Endodermal cell (in vitro differentiated cells): ENCODE measurements at places on chromosomes 16 and 17.

GRCh38 chr16:64094992-64095634 lies 1026.8 kb downstream of the CDH11 start:
- no peak for DNase-seq

DNA sequence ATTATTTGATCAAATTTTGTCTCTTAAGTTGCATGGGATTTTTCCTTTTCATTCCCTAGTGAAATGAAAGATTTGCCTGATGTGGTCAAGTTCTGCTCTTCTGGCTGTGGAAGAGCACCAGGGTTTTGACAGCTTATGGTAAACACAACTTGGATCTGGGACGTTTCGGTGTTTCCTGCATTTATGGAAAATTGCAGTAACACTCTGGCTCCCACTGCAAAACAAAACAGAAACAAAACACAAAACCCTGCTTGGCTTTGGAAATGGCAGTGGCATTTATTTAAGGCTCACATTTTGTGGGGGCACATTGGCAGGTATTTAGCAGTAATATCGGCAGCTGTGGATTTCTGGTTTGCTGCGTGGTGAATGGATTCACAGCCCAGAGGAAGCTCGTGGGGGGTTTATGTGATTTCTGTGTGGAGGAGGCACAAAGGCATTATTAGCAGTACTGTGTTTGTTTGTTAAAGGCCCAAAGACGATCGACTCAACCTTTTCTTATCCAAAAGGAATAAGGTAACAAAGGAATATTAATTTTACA lies 377.8 kb downstream of the SNX29 start:
- no peak for DNase-seq

DNA sequence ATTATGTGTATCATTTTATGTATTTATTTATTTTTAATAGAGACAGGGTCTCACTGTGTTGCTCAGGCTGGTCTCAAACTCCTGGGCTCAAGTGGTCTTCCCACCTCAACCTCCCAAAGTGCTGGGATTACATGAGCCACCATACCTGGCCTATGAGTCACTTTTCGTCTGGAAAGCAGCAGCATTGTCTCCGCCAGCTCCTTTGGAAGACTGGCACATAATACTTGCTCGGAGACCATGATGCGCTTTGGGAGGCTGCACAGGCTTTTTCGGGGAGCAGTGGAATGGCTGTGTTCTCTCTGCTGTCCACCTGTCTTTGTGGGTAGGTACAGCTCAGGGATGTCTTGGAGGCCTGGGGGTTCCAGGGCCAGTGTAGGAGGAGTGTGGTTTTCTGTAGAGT lies 102.2 kb downstream of the AATF start:
- DNase-seq = peak; percentile 69

- DNase-seq = peak; percentile 83
Measured at GRCh38 chr17:45228763-45229539, 7.3 kb downstream of the FMNL1 start.

GRCh38 chr17:81576621-81577277 lies 24.6 kb upstream of the FAAP100 start:
- no peak for DNase-seq

DNA sequence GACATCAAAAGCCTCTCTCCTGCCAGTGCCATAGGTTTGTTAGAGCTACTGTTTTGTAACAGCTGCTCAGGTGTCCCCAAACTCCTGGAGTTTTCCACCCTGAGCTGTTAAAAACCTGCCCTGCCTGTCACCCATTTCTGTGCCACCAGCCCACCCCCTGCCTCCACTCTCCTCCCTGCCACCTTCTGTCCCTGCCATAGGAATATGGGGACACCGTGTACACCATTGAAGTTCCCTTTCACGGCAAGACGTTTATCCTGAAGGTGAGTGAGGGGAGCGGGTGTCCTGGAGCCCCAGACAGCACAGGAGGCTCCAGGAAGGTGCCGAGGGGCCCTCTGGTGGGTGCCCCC lies 5.2 kb upstream of the TCAP start:
- DNase-seq = no peak

- no peak for DNase-seq
Measured at GRCh38 chr17:59783221-59784047, 76.0 kb downstream of the VMP1 start.

DNA sequence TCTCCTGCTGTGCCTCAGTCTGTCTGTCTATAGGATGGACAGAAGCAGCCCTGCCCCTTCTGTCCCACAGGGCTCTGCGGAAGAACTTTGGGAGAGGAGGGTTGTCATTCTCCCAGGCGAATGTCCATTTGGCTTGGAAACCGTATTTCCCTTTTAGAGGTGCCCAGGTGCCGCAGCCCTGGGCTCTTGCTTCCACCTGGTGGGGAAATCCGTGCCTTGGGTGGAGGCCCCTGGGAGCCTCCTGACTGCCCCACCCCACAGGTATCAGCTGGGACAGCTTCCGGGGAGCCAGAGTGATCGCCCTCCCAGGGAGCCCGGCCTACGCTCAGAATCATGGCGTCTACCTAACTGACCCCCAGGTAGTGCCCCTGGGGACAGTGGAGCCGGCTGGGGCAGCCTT lies 12.7 kb downstream of the FCSK start:
- peak; percentile 49 for DNase-seq

GRCh38 chr16:57830890-57831484 lies 28.7 kb upstream of the KIFC3 start:
- no peak for DNase-seq

GRCh38 chr17:40803617-40804082 lies 3.9 kb upstream of the KRT28 start:
- peak; percentile 97 for DNase-seq

DNA sequence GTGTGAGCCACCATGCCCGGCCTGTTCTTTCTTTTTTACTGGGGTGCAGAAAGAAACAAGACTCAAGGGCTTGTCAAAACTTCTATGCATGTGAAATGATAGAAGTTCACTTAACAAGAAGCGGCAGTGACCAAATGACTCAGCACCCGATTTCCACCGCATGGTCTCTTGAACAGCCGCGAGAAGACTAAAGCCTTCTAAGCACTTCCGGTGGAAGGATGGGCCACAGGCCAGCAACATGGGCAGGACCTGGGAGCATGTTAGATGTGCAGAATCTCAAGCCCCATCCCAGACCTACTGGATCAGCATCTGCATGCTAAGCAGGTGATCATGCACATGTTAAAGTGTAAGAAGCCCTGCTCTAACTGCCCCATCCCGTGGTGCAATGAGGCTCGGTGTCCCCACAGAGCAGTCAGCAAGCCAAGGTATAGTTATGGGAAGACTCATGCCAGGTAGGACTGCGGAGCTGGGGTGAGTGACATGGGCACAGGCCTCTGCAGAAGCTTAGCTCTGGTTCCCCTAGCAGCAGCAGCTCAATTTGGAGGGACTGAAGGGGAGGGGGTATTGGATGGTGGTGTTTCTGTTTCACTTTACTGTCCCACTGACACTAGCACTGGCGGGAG lies 88.5 kb upstream of the HNF1B start:
- peak; percentile 39 for DNase-seq

- no peak for DNase-seq
Measured at GRCh38 chr17:69222707-69223258, 5.8 kb downstream of the ABCA10 start.

- no peak for DNase-seq
Measured at GRCh38 chr16:263944-264343, 11.8 kb downstream of the RGS11 start.

DNA sequence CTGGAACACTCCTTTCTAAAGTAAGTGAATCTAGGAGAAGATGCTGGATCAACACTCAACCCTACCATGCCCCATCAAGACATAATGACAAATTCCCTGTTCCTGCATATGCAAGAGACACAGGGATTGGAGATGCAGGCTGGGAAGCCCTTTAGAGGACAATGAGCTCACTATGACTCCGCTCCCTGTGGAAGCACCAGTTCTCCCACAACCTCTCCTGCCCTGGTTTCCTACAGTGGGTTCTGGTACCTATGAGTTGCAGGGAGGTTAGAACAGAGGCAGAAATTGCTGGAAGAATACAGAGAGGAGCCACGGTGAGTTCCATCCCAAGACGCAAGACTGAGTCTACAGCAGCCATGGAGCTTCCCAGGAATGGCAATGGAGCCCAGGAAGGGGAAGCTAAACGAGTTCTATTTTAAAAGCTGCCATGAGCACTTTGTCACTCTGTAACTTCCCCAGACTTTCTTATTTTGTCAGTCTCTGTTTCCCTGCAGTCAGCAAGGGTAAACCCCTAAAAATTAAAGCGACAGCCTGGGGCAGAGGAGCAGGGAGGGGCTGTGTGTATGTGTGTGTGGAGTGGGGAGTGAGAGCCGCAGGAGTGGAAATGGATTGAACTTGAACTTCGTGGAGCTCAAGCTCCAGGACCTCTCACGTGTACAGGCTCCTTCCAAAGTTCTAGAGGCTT lies 42.3 kb upstream of the PIK3R6 start:
- DNase-seq = no peak

GRCh38 chr16:81823111-81823510 lies 44.0 kb downstream of the PLCG2 start:
- peak; percentile 70 for DNase-seq

DNA sequence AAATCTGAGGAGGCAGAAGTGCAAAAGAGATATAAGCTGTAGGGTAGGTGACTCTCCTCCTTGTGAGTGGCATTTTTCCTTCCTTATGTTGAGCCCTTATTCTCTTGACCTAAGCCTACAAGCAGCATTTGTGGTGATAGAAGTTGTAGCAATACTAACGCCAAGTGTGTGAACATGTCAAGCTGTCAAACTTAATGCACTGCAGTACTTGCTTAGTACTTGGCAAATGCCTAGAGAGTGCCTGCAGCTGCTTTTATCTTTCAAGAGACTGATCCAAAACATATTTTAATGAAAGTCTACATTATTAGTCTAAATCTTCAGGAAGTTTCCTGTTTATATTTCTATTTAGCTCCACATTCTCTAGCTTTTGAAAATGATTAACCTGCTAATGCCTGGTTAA lies 83.2 kb downstream of the CNTNAP4 start:
- DNase-seq = no peak

DNA sequence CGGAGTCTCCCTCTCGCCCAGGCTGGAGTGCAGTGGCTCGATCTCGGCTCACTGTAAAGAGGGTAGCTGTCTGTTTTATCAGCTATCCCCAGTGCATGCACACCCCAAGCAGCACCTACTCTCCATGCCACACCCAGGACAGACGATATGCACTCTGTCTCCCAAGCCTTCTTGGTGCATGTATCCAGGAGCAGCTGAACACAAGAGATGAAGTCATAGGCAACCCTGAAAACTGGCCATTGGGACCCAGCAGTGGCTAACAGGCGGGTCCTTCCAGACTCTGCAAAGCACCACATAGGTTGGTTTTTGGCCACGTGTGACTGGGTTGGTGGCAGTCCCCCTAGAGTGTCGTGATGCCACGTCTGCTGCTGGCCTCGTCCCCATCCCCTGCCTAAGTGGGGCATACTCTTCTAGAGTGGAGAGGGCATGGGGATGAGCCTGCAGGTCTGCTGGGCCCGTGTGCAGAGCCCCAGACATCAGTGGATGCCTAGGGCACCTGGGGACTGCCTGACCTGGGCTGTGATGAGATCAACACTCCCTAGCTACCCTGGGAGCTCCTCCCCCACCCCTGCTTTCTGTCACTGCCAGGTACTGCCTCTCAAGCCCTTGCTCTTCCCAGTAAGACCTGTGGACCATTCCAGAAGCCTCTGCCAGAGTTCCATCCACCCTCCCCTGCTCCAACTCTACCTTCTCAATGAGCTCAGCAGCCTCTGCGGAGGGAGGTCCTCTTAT lies 9.3 kb downstream of the PDE6G start:
- DNase-seq = no peak

GRCh38 chr17:77316191-77316641 lies 175.4 kb downstream of the SEC14L1 start:
- peak; percentile 91 for DNase-seq

- DNase-seq = peak; percentile 89
Measured at GRCh38 chr17:8125947-8126490, 2.1 kb upstream of the HES7 start.

DNA sequence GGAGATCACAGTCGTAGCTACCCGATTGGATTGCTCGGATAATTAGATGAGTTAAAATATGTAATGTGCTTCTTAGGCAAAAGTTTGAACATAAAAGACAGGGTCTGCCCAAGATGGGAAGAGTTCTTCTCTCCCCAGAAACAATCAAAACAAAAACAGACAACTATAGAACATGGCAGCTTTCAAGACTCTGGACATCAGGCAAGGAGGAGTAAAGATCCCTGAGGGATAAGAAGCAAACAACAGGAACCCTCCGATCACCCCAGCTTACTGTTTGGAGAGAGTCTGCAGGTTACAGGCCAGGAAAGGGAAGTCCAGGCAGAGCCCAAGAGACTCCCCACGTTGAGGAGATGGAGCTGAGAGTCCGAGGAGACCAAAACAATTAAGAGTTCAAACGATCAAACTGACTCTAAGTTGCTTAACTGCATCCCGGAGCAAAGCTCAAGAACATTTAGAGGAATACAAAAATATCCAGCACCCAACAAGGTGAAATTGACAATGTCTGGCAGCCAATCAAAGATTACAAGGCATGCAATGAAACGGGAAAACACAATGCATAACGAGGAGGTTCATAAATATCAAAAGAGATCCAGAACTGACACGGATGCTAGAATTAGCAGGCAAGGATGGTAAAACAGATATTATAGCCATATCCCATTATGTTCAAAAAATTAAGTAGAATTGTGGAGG lies 3.9 kb downstream of the ASGR2 start:
- no peak for DNase-seq

GRCh38 chr16:53827741-53828140 lies 123.8 kb downstream of the FTO start:
- DNase-seq = no peak

GRCh38 chr16:6032438-6032837 lies 934.8 kb upstream of the EEF2KMT start:
- DNase-seq = no peak

DNA sequence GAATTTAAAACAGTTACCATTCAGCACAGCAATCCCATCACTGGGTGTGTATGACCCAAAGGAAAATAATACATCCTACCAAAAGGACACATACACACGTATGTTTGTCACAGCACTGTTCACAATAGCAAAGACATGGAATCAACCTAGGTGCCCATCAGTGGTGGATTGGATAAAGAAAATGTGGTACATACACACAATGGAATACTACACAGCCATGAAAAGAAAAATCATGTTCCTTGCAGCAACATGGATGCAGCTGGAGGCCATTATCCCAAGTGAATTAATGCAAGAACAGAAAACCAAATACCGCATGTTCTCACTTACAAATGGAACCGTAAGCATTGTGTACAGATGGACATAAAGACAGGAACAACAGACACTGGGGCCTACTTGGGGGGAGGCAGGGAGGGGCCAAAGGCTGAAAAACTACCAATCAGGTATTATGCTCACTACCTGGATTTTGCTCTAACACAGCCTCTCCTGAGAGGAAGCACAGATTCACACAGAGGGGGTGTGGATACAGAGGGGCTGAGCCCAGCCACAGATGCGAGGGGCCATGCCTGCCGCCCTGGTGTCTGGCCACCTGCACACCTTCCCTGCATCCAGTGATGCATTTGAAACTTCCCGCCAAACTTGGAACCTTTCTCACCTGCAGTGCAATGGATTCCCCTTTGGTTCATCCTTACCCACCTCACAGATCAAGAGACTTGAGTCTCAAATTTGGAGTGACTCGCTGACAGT lies 55.9 kb downstream of the USP22 start:
- peak; percentile 37 for DNase-seq
